NCI-H345 (cell line): ENCODE measurements at places on chromosomes 5 and 9.

DNA sequence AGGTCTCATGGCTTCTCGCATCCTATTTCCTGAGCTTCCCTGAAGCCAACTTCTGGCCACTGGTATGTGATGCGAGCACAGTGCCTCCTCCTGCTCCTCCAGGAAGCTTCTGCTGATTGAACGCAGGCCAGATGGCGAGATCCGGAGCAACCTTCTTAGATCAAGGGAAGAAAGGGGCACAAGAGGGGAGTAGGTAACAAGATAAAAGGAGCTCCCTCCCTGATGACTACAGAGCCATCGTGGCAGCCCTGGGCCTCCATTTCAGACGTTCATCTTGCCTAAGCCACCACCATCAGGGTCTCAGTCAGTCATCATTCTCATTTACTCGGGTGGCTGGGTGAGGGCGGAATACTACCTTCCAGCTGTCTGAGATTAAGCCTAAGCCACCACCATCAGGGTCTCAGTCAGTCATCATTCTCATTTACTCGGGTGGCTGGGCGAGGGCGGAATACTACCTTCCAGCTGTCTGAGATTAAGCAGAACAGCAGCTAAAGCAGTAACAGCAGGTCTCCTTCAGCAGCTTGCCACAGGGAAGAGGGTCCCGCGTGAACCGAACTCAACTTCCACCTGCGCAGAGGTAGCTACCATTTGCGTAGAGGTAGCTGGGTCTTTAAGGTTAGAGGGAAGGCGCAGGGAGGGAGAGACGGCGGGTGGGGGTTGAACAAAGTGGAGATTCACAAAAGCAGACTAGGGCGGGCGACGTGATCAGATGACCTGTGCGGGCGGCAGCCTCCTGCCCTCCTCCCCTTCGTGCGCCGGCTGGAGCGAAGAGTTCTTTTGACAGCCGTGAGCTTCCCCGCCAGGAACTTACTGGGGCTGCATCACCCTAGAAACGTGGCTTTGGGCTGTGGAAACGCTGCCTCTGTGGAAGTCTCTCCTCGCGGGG is 27.9 kb upstream of the MGAT1 start:
- peak; percentile 72 for DNase-seq

DNA sequence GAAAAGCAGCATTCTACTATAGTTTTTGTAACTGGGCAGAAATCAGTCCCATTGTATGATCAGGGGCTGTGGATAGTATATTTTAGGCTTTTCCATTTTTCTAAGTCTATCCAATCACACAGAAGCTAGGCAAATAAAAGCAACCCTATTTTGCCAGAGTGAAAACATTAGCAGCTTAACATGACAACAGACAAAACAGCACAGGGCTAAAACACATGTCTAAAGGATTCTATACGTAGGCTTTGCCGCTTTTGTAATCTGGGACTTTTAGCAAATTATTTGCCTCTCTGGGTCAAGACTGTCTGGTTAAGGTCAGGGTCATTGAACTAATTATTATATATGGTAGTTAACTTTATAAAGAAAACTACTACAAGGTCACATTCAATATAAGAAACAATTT is 4.2 kb downstream of the MARCHF3 start:
- DNase-seq, result no peak

- DNase-seq, result no peak
Measured at GRCh38 chr9:76023715-76024195, 133.3 kb downstream of the PCSK5 start.

DNA sequence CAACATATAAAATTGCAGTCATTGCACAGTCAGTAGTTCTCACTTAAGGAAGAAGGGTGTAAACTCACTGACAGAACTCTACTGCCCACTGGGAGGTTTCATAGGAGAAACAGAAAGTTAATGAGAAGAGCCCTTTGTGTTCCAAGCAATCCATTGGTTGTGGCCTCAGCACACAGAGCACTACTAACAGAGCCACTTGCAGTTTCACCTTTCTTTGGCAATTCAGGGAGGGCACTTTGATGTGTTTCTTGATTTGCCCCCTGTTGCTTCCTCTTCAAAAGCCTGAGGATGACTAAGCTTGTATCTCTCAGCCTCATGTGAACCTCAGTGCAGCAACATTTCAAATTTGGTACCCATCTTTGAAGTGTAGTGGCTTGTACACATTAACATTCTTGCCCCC is 409.4 kb downstream of the DMRTA1 start:
- DNase-seq, result no peak

- no peak for DNase-seq
Measured at GRCh38 chr9:20591223-20591622, 31.1 kb downstream of the MLLT3 start.

- DNase-seq, result no peak
Measured at GRCh38 chr5:164487939-164488338, 982.5 kb downstream of the MAT2B start.

DNA sequence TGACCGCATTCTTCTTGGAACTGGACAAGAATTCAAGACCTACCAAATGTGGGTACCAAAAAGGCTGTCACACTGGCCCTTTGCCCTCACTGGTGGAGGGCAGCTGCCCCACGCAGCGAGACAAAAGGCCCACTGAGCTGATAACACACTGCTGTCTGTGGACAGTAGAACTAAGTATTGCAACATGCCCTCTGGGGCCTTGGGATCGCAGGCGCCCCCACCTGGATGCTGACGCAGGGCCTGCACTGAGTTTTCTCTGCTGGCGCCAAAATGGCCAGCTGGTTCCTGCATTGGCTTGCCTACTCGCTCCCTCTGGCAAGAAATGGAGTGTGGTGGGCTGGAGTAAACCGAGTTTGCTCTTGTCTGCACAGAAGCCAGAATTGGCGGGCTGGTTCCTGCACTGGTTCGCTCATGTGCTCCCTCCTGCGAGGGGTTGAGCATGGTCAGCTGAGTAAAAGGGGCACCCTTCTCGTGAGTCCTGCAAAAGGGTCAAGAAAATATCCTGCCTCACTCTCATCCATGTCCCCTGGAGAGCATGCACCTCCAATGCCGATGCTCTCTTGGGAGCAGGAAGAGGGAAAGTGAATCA is 55.7 kb downstream of the NXNL2 start:
- no peak for DNase-seq

DNA sequence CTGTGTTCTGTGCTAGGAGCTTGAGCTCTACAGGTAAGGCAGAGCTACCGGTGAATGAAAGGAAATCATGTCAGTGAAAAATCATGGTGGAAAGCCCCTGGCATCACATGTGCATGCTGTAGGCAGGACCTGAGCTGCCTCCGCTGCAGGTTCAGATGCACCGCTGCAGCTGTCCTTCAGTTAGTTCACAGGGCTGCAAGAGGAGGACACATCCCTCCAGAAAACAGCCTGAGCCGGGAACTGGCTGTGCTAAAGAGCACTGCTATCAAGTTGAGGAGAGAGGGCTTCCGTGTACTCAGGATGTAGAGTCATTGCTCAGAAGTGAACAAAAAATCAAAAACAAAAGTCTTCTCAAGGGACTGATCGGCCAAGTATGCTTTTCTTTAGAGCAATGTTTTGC is 138.6 kb downstream of the ERCC6L2 start:
- no peak for DNase-seq

DNA sequence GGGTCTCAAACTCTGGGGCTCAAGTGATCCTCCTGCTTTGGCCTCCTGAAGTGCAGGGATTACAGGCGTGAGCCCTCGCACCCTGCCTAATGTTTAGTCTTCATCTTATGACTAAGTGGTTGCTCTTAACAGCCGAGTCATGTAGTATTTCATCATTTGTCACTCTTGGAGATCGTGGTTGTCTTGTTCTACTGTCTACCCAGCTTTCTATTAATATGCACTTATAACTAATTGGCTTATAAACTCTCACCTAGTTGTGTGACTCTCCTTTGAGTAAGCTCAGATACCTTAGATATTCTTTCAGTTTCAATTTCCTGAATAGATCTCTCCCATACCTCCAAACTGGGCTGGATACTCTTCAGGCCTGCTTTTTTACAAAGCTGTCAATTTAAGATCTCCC is 19.9 kb downstream of the SLC44A1 start:
- no peak for DNase-seq

DNA sequence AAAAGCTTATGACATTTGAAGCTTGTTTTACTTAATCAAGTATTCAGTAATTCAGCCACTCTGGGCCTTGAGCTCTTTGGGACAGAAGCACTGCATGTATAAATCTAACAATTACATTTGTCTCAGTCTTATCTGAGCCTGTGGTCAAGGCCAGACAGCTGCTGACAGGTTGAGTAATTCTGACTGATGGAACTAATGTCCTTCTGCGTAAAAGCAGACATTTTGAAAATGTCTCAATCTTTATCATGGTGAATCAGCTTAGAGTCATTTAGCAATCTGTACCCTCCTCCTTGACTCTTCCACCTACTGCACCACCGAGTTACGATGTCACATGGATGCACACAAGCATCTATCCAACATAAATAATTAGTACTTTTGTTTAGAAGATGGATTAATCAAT is 400.0 kb downstream of the ARRDC3 start:
- no peak for DNase-seq

GRCh38 chr9:31629292-31629691 is 755.2 kb upstream of the ACO1 start:
- DNase-seq, result no peak

DNA sequence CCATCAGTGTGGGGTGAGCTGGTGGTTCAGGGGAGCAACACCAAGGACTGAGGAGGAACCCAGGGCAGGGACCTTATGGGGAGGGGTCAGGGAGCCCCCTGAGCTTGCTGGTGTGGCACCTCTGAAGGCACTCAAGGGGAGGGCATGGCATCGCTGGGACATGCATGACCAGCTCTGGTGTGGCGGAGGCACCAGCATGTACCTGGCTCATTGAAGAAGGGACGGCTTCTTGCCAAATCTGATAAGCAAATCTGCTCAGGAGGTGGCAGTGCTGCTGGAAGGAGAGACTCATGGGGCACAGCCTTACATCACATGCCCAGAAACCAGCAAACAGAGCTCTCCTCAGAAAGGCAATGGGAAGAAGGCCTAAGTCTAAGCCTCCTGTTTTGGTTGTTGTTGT is 421.8 kb downstream of the SEMA5A start:
- no peak for DNase-seq

DNA sequence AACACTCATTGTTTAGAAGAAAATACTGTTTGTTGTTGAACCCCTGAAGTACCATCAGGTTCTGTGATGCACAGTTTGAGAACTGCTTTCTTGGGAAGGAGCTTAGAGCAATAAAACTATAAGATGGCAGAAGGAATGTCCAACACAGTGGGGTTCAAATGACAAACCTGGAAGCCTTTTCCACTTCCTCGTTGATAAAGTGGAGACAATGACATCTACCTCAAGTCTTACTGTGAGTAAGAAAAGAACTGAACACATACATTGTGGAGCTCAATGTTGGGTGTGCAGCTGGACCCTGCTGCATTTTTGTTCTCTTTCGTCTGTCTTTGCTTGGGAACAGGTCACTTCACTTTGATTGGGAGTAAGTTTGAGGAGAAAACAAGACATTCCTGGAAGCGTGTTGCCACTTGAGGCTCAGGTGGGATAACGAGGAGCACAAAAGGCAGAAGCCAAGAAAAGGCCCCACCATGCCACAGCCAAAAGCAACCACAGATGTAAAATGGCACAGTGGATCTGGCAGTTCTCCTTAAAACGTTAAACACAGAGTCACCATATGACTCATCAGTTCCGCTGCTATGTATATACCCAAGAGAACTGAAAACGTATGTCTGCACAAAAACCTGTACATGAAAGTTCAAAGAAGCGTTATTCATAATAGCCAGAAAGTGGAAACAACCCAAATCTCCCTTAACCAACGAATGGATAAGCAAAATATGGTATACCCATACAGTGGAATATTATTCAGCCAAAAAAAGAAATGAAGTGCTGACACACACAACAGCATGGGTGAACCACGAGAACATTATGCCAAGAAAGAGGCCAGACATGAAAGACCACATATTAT is 42.9 kb upstream of the SUB1 start:
- no peak for DNase-seq

GRCh38 chr9:121453232-121453892 is 46.3 kb downstream of the GGTA1 start:
- DNase-seq, result no peak

DNA sequence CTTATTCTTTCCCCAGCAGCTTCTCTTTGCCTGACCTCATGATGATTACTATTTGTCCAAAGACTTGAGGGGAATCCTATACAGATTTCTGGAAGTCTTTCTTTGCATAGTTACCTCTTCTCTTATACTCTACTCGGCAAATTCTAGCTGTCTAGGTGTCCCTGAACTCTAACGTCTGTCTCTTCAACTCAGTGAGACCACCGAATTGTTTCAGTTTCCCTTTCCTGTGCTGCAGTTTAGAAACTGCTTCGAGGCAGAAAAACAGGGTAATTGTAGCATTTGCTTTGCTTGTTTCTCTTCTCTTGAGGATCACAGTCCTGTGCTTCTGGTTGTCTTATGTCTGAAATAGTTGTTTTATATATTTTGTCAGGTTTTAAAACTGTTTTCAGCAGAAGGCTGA is 14.8 kb downstream of the LVRN start:
- no peak for DNase-seq

DNA sequence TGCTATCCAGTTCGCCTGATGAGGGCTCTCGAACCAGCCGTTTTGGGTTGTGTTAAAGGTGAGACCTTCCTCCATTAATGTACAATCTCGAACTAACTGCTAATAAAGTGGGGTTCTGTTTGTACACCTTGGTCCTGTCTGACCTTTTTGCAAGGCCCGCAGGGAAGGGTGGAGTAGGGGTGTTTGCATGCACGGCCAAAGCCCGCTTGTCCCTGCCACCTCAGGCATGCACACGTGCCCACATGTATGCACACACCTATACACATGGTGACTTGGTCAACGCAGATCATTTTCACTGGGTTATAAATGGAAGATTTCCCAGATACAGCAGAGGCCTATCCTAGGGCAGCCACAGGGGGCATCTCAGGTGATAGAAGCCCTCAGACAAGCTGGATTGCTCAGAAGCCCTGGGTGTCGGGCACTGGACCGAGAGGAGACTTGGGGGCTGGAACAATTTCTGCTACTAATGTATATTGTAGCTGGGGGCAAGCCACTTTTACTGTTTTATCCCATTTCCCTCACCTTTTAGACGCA is 50.2 kb downstream of the NDST1 start:
- DNase-seq, result no peak

DNA sequence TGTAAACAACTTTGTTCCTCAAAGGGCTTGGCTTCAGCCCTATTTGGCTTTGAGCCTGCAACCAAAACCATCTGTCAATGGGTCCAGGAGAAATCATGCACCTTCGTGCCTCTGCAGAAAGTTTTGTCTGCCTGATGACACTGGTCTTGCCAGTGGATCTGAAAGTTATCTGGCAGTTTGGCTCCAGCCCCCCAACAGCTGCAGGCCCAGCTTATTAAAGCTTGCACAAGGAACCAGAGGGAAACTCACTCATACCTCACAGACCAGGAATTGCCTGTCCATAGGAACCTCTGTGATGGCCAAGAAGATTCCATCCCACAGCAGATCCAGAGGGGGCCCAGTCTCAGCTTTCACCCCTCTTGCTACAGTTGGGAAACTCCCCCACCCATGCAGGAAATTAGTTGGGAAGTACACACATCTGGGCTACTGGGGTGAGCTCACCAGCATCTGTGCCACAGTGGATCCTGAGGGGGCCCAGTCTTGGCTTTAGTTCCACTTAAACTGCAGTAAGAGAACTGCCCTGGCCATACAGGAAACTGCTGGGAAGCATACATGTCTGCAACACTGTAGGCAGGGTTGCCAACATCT is 265.5 kb downstream of the GRIA1 start:
- no peak for DNase-seq
